Mesothelial cell of epicardium (in vitro differentiated cells): ENCODE measurements at places on chromosomes 7 and 10.

DNA sequence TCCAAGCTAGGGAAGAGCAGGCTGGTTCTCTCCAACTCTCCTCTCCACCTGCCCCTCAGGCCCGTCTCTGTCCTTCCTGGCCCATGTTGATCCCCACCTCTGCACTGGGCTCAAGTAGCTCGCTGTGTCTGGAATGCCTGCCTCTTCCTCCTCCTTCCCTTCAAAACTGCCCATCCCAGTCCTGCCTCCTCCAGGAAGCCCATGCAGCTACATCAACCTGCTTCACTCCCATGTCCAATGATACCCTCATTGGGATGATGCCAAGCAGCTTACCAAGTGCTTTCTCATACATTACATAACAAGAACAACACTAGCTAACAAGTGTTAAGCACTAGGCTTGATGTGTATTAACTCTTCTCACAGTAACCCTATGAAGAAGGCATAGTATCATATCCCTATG, 8.2 kb downstream of the ASB10 start:
- no peak for DNase-seq

DNA sequence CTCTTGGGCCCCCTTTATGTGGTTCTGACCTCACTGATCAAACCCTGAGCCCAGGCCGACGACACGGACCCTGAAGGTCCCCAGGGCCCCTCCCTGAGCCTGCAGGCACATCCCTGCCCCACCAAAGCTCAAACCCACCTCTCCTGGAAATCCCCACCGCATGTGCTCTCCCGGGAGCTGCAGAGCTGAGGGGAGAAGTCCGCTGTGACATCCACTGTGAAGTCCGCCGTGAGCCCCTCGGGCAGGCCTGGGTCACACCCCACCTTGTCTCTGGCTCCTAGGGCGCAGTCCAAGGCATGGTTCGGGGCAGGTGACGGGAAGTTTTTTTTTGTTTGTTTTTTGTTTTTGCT, 100.2 kb downstream of the MICALL2 start:
- DNase-seq, result no peak

DNA sequence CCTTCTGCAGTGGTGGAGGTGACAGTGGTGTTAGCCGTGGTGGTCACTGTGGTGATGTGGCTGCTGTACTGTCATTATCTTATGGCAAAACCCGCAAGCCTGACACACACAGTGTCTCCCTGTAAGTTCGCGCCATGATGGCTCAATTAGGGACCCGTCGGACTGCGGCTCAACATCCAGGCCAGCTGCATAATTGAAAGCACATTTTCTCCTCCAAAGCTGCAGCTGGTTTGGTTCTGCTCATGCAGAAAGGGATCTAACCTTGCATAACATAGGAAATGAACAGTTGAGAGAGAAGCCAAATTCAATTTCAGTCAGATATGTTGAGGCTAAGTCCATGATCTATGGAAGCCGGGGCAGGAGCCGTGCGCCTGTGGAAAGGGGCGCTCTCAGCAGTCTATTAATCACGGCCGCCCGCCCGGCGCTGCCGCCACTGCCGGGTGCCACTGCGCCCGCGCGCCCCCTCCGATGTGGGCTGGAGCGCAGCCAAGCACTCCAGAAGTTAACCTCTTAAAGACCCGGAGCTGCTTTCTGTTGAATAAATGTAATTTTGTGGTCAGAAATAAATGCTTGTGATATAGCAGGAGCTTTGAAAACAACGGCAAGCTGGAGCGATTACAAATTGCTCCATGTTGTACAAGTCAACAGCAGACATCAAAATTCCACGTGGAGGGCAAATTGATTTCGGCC, 227.7 kb downstream of the CUX1 start:
- peak; percentile 79 for DNase-seq

DNA sequence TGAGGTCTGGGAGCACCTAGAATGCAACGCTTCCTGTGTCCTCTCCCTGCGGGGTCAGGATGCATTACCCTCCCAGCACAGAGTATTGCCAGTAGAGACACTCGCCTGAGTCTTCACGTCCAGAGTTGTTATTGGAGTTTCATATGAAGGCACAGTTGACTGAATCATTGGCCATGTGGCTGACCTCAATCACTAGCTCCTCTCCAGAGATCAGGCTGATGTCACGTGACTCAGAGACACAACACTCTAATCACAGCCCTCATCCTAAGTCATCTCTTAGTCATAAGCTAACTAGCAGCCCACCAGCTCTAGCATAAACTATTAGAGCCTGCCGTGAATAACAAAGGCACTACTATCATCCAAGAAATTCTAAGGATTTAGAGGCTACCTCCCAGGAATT, 107.8 kb downstream of the HECW1 start:
- DNase-seq, result no peak

GRCh38 chr10:73110345-73110849, at the start of gene NUDT13:
Gene NUDT13 (plus strand): TSS chr10:73110455. CDS start chr10:73114366, 3,911 bp downstream.
- DNase-seq, result peak; percentile 53

- no peak for DNase-seq
Observed at GRCh38 chr7:13774976-13775375, 214.5 kb downstream of the ETV1 start.

- DNase-seq, result no peak
Observed at GRCh38 chr7:17274551-17275245, 23.8 kb upstream of the AHR start.

DNA sequence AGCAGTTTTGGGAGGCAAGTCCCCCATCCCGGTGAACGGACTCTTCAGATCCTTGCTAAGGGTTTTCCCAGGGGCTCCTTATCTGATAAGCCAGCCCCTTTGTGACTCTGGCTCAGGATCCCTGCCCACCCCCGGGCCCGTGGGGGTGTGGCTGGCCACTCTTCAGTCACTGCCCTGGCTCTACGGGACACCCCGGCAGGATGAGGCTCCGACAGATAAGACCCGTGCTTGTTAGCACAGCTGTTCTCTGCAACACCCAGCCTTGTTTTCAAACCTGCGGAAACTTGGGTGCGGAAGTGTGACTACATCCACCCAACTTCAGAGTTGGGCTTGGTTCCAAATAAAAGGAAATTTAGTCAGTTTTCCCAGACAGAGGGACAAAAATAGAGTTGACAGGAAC, 66.7 kb upstream of the PODXL start:
- DNase-seq, result no peak

GRCh38 chr7:98283887-98284222, 2.4 kb downstream of the BRI3 start:
- DNase-seq, result no peak

DNA sequence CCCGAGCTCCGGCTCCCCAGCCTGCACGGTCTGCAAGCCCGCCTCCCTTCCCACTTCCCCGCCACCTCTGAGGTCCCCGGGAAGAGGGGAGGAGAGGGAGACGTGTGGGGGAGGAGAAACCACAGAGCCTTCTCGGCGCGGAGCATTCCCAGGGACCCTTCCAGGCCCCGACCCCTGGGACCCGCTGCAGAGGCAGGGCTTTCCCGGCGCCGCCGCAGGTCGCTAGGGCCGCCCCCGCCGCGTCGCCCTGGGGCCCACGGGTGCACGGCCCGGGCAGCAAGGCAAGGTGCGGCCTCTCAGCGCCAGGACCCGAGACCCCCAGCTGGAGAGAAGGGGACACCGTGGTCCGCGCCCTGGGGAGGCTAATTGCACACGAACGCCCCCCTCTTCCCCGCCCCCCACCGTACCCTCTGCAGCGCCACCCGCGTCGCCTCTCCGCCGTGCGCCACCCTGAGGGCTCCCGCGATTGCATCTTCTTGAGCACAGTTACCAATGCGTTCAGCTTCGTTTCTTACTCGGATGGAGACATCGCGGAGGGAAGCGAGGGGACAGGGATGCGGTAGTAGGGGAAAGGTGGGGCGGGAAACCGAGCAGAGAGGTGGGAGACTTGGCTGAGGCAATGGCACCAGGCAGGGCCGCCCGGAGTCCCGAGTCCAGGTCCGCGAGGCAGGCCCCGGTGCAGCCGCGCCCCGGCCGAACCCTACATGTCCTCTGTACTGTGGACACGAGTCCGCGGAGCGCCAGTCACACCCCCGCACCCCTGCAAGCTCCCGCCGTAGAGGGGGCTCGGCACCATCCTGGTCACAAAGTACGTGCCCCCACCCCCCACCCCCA, 28.9 kb downstream of the SKIDA1 start:
- DNase-seq, result peak; percentile 74

DNA sequence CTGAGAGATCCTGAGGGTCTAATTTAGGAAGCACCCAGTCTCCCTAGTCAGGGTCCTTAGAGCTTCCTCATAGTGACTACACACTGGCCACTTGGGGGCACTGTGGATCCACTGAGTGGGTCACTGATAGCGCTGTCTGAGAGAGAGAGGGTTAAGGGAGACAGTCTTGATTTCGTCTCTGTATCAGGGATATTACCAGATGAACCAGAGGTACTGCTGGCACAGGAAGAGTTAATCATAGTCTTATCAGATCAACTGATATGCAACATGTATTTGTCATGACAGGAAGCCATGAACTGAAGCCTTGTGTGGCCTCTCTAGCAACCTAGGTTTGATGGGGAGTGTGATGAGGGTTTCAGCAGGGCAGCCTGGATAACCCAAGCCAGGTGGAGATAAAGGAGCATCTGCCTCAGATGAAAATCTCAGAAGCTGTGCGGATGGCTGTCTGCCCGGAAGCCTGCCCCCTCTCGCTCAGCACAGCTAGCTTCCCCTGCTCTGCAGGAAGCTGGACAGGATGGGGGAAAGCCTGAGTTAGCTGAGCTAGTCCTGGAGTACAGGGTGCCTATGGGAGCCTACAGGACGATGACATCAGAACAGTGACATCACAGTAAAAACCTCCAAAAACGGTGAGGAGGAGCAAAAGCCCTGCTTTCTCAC, 214.0 kb upstream of the PRSS1 start:
- peak; percentile 71 for DNase-seq

GRCh38 chr7:147452816-147453215, 1137.8 kb upstream of the C7orf33 start:
- DNase-seq, result no peak

DNA sequence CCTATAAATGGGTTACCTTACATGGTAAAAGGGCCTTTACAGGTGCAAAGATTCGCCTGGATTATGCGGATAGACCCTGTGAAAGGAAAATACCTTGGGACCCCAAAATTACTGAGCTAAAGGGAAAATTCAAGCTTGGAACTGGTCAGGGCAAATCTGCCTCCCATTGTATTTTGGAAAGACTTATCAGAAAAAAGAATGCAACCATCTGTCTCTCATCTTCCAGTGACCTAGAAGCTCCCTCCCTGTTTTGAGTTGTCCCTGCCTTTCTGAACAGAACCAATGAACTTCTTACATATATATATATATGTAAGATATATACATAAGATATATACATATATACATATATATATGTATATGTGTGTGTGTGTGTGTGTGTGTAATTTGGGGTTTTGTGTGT, 583.8 kb downstream of the CALN1 start:
- DNase-seq, result no peak

DNA sequence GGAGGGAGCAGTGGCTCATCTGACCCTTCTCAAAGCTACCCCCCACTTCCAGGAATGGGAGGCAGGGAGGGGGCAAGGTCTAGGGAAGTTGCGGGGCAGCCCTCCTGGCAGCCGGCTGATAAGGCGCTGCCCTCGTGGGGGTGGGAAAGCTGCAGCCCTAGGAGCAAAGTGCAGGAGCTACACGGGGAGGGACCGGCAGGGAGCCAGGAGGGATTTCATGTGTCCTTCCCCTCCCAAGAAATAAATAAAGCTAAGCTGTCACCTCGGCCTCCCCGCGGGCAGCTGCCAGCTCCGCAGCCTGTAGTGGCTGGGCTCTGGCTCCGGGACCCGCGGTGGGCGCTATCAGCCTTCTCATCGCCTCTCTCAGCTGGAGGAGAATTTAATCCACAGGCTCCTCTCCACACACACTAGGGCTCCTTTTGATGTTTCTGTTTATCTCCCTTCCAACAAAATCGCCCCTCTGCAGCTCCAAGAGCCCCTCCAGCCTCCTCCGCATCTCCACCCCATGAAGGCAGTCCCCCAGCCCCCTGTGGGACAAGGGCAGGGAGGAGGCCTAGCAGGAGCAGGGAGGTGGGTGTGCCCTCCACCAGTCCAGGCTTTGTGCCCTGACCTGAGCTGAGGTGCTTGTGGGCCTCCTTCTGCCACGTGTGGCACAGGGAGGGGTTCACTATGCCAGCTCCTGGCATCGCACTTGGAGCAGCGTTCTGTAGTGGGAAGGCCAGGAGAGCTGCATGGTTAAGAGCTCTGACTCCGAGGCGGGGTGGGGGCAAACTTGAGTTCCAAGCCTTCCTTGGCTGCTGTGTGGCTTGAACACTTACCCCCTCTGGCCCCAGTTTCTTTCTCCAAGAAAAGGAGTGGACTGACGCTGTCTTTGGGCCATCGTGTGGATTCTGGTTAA, 80.5 kb downstream of the C10orf105 start:
- DNase-seq, result no peak

DNA sequence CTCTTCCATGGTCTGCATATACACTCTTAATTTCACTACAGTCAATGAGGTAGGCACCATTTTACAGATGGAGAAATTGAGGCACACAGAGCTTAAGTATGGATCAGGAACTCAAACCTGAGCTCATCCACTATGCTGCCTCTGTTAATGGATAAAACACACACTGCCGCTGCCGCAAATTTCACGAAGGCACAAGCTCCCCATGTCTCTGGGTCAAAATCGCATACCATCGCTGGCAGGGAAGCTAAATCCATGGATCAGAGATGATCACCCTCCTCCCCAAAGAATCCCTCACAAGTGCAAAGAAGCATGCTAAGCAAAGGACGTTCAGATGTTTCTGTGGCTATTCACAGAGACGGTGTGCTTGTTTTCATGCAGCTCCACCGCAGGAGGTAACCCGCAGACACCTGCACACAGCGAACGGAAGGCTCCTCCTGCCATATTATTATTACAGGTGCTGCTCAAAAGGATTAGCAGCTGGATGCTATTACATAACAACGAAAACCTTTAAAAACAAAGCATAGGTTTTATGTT, 109.3 kb downstream of the UBE2H start:
- DNase-seq, result no peak

DNA sequence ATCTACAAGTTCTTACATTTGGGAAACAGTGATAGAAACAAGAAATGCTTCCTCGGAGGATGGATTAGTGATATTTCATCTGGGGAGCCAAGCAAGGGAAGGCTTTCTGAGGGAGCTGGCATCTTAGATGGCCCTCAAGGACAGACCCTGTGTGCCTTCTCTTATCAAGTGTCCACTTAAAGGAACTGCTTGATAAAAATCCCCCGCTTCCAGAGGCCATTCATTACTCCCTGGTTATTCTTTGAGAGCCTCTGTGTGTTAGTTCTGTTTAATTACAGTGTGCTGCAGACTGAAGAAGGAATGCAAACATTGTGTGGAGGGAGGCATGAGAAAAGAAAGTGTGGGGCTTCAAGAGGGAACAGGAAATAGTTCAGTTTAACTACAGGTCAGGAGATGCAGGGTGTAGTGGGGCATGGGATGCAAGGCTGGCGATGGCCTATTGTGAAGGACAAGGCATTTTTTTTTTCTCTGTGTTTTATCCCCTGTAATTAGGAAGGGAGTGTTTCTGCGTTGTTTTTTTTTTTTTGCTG, 145.4 kb downstream of the SNX10 start:
- no peak for DNase-seq

- DNase-seq, result no peak
Observed at GRCh38 chr10:126646110-126646509, 24.4 kb downstream of the C10orf90 start.

GRCh38 chr7:42181566-42181965, 55.4 kb downstream of the GLI3 start:
- no peak for DNase-seq

- DNase-seq, result no peak
Observed at GRCh38 chr10:5447056-5447455, 34.7 kb downstream of the NET1 start.

- no peak for DNase-seq
Observed at GRCh38 chr10:54667136-54667535, 133.9 kb downstream of the PCDH15 start.

GRCh38 chr10:34906067-34906965, 91.2 kb upstream of the PARD3 start:
- DNase-seq, result peak; percentile 34
